Vein endothelial cell (primary cell): ENCODE measurements at places on chromosomes 3 and 15. TPM values are rescaled to one million over a fixed set of nuclear protein-coding genes. Genes with fewer than 3 reads are reported as not detected.

RASGRF1 gene
- not detected in 2 replicates for total RNA-seq

CCR9 gene
- not detected in 2 replicates for total RNA-seq

ZNF774 gene
- 0.98 and 1.4 TPM in 2 replicates for total RNA-seq

LRRC2 gene
- 0.10 and 0.98 TPM in 2 replicates for total RNA-seq

ZNF860 gene
- total RNA-seq, result 0.98 and 4.0 TPM in 2 replicates

C3orf38 gene
- total RNA-seq, result 20.3 and 22.5 TPM in 2 replicates

CGNL1 gene
- 20.2 and 23.8 TPM in 2 replicates for total RNA-seq

LTF gene
- total RNA-seq, result under 0.01 and 0.10 TPM in 2 replicates

SCAANT1 gene
- not detected in 2 replicates for total RNA-seq

RASGRP1 gene
- under 0.01 and 0.76 TPM in 2 replicates for total RNA-seq

CDHR4 gene
- not detected in 2 replicates for total RNA-seq

RPN1 gene
- 415 and 485 TPM in 2 replicates for total RNA-seq

LRRC15 gene
- under 0.01 TPM in 1 of 2 replicates, not detected in the other for total RNA-seq

PLA2G4D gene
- total RNA-seq, result not detected in 2 replicates

CYP8B1 gene
- not detected in 2 replicates for total RNA-seq

SMAD6 gene
- 15.3 and 24.2 TPM in 2 replicates for total RNA-seq

CACNA2D3 gene
- not detected in 2 replicates for total RNA-seq

SPESP1 gene
- total RNA-seq, result 2.3 and 5.9 TPM in 2 replicates

FEZF2 gene
- not detected in 2 replicates for total RNA-seq

ITGA11 gene
- total RNA-seq, result 2.4 and 2.6 TPM in 2 replicates

RBM6 gene
- 46.1 and 58.1 TPM in 2 replicates for total RNA-seq

CXCR6 gene
- not detected in 2 replicates for total RNA-seq

C3orf85 gene
- not detected in 2 replicates for total RNA-seq

PYGO1 gene
- total RNA-seq, result 0.33 and 3.1 TPM in 2 replicates

CCDC50 gene
- total RNA-seq, result 132 and 216 TPM in 2 replicates

CFAP100 gene
- total RNA-seq, result not detected in 2 replicates

GOLGA8M gene
- total RNA-seq, result 1.6 TPM in 1 of 2 replicates, not detected in the other

CCDC80 gene
- 12.7 and 21.9 TPM in 2 replicates for total RNA-seq

FEM1B gene
- 39.8 and 41.5 TPM in 2 replicates for total RNA-seq

OSBPL10 gene
- total RNA-seq, result 32.7 and 55.8 TPM in 2 replicates

C2CD4B gene
- total RNA-seq, result 37.4 and 58.1 TPM in 2 replicates

LSM3 gene
- total RNA-seq, result 6.5 and 9.6 TPM in 2 replicates

GPR27 gene
- not detected in 2 replicates for total RNA-seq

IQCF5 gene
- total RNA-seq, result not detected in 2 replicates

FGF7 gene
- total RNA-seq, result 0.19 and 0.98 TPM in 2 replicates
